Caco-2 (cell line): ENCODE measurements at places on chromosomes 5 and 9.

DNA sequence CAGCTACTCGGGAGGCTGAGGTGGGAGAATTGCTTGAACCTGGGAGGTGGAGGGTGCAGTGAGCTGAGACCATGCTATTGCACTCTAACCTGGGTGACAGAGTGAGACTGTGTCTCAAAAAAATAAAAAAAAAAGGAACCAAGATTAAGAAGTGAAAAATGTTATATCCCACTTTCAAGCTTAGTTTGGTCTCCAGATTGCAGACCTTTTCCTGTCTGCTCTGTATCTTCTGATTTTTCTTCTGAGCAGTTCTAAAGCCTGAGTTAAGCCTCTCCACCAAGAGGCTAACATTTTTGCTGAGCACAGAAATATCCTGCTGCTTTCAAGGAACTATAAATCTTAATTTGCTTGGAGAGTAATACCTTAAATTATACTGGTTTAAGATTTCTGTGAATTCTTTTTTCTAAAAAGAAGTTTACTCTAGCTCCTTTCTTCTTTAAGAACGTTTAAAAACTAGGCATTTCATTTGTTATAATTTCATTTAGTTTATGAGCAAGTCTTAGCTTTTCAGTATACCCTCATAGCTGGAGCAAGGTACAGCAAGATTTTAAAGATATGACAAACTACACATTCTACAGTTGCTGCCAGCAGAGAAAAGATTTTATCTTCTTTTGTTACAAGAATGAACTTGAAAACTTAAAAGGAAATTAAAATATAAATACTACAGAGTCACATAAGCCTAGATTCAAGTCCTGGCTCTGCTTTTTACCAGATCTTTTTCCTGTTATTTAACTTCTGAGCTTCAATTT, 55.0 kb downstream of the GARNL3 start:
- no peaks in the 10 kb centered on the region for H3K4me1 ChIP-seq
- H3K27me3 ChIP-seq, result no peaks in the 10 kb centered on the region
- no peak for DNase-seq
- no peak overlapping the region for H3K4me3 ChIP-seq
- no peak overlapping the region for H3K27ac ChIP-seq
- H3K36me3 ChIP-seq, result no peaks in the 10 kb centered on the region

- DNase-seq, result no peak
- H3K27me3 ChIP-seq, result no peaks in the 10 kb centered on the region
- no peak overlapping the region for H3K27ac ChIP-seq
- H3K36me3 ChIP-seq, result no peaks in the 10 kb centered on the region
- no peak overlapping the region for H3K4me3 ChIP-seq
Measured at GRCh38 chr5:84131372-84131771, 253.3 kb downstream of the EDIL3 start.

- DNase-seq, result no peak
- no peak overlapping the region for H3K27ac ChIP-seq
- no peaks in the 10 kb centered on the region for H3K27me3 ChIP-seq
- no peaks in the 10 kb centered on the region for H3K36me3 ChIP-seq
Measured at GRCh38 chr5:140365282-140365681, 5.3 kb downstream of the SLC4A9 start.

GRCh38 chr9:131522257-131523085, 8.6 kb downstream of the UCK1 start:
- DNase-seq, result no peak
- H3K4me1 ChIP-seq, result no peaks in the 10 kb centered on the region
- H3K27ac ChIP-seq, result no peak overlapping the region
- no peak overlapping the region for H3K4me3 ChIP-seq

- no peak for DNase-seq
- no peaks in the 10 kb centered on the region for H3K27me3 ChIP-seq
- no peak overlapping the region for H3K27ac ChIP-seq
- no peaks in the 10 kb centered on the region for H3K36me3 ChIP-seq
Measured at GRCh38 chr5:59123595-59124561, 541.0 kb downstream of the RAB3C start.

- H3K4me1 ChIP-seq, result peaks cover 20% of the 10 kb centered on the region
- no peaks in the 10 kb centered on the region for H3K27me3 ChIP-seq
- H3K27ac ChIP-seq, result no peak overlapping the region
- no peaks in the 10 kb centered on the region for H3K36me3 ChIP-seq
- H3K4me3 ChIP-seq, result no peak overlapping the region
Measured at GRCh38 chr9:105329719-105330062, 85.2 kb downstream of the SLC44A1 start.

GRCh38 chr9:127968042-127968441, 12.7 kb downstream of the EEIG1 start:
- H3K27ac ChIP-seq, result peak overlapping the region; percentile 80
- H3K4me1 ChIP-seq, result peaks cover 39% of the 10 kb centered on the region
- H3K4me3 ChIP-seq, result no peak overlapping the region
- no peaks in the 10 kb centered on the region for H3K36me3 ChIP-seq
- H3K27me3 ChIP-seq, result no peaks in the 10 kb centered on the region
- DNase-seq, result no peak
